ENCODE measurements at places on chromosomes 1 and 21.

- DNase-seq: no peak
Observed at GRCh38 chr1:215523128-215523861, 43.8 kb upstream of the KCTD3 start.

DNA sequence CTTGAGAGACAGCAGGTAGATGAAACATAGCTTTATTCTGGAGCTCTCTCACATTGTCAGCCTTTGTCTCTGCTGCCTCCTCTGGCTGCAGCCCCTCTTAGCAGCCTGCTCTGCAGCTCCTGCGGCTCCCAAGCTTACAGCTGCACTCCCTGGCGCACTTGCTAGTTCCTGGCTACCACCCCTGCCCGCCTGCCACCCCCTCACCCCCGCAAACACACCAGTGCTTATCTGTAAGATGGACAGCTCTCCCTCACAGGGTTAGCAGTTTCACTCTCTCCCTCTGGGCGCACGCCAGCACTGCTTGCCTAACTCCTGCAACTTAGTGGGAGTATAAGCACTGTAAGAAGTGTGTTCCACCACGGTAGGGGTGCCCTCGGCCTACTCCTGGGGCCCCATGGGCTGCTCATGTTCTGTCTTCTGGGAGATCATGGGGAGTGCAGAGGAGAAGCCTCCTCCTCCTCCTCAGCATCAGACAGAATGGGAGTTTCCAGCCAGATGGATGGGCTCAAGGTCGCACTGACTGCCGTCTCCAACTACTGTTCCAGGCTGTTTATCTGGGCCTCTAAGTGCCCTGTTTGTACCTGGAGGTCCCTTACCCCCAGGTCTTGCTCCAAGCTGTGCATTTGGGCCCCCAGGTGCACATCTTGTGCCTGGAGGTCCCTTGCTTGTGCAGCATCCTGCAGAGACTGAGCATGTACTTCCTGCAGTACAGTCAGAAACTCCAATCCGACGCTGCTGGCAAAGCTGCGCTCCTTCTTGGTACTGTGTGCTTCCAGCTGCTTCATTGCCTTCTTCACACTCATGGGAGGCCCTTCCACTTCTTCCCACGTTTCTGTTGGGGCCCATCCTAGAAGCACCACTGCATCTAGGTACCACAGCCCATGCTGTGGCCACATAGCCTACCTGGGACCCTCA is 1388.1 kb downstream of the AMY1C start:
- DNase-seq: no peak

GRCh38 chr1:57164584-57164983 is 198.8 kb upstream of the C8B start:
- no peak for DNase-seq

DNA sequence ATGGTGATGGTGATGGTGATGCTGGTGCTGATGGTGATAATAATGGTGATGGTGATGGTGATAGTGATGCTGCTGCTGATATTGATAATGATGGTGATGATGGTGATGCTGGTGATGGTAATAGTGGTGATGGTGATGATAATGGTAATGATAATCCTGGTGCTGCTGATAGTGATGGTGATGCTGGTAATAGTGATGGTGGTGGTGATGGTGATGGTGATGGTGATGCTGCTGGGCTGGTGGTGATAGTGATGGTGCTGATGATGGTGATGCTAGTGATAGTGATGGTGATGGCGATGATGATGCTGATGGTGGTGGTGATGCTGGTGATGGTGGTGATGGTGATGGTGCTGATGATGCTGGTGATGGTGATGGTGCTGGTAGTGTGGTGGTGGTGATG is 58.4 kb upstream of the IGSF21 start:
- DNase-seq: no peak

GRCh38 chr21:15204140-15204969 is 139.6 kb upstream of the NRIP1 start:
- no peak for DNase-seq

- no peak for DNase-seq
Observed at GRCh38 chr1:236193184-236193583, 50.8 kb downstream of the GPR137B start.

DNA sequence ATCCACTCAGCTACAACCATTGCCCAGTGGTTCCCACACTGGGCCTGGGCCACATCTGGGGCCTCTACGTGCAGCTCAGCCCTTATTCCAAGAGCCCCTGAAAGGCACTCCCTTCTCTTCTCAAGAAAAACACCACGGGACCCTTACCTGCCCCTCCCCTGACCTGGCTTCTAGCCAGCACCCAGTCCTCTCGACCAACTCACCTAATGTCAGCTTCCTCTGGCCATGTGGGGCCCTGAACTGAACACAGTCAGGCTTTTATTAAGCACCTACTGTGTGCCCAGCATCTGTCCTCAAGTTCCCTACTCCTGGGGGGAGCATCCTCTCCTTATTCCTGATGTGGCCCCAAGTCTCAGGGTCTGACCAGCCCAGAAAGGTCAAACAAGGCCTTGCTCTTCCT is 208.4 kb downstream of the MATN1 start:
- no peak for DNase-seq

- DNase-seq: no peak
Observed at GRCh38 chr1:10916991-10917390, 95.5 kb upstream of the TARDBP start.

GRCh38 chr1:43910343-43910742 is 23.3 kb upstream of the ARTN start:
- no peak for DNase-seq

DNA sequence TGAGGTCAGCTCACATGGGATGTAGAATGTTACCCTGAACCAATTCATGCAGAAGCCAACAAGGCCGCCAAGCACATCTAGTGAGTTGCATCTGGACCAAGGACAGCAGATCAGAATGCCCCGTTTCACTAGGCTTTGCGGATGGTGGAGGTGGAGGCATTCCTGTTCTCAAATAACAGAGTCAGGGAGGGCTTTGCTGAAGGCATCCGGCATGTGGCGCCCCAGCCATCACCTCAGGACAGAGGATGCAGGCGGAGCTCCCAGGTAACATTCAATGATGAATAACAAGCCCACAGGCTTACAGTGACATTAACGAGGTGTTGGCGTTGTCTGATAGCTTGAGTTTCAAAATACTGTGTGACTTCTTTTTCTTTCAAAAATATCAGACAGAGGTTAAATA is 476.2 kb downstream of the CAMTA1 start:
- no peak for DNase-seq

GRCh38 chr21:32690085-32690484 is 37.7 kb downstream of the SYNJ1 start:
- DNase-seq: no peak

GRCh38 chr1:243733670-243734307 is 116.3 kb downstream of the AKT3 start:
- no peak for DNase-seq

DNA sequence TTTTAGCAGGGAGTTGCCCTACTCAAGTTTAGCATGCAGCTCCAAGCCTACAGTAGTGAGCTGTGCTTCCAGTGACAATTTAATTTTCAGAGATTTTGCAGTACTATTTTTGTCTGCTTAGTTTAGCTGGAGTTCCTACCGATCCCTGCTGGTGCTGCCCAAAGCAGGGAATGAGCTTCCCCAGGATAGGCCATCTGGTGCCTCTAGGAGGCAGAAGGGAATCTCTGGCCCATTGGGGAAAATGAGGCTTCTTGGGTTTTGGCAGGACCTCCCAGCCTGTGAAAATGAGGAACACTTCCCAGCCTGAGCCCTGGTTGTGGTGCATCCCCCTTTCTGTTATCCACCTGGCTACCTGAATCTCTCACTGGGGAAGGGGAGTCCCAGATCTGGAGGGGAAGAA is 149.2 kb downstream of the RASAL2 start:
- DNase-seq: no peak

- no peak for DNase-seq
Observed at GRCh38 chr1:221137666-221138065, 258.4 kb downstream of the HLX start.

DNA sequence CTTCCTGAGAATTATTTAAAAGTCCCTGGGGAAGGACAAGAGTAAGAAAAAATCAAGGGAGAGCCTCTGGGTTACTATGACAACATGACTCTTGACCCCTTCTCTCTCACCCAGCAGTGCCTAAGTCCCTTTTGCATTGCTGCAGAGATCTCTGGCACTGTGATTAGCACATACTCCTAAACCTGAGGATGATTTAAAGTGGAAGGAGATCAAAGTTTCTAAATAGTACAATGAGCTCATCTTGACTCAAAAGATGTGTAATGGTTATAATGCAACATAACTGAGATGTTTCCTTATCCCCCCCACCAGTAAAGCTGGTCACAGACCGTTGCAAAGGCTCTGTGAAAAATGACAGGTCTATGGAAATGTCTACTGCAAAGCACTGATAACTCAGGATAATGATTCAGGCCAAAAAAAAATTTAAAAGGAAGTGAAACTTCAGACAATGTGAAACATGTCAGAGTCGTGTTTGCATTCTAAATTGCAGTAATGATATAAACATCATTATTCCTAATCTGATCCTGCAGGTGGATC is 519.2 kb downstream of the KIF26B start:
- no peak for DNase-seq

DNA sequence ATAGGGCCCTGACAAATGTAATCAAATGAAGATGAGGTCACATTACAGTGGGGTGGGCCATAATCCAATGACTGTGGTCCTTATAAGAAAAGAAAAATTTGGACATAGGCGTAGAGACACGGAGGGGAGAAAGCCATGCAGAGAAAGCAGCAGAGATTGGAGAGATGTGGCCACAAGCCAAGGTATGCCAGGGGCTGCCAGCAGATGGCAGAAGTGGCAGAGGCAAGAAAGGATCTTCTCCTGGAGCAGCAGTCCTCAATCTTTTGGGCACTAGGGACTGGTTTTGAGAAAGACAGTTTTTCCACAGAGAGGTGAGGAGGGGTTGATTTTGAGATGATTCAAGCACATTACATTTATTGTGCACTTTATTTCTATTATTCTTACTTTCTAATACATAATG is 355.1 kb downstream of the NPHP4 start:
- DNase-seq: no peak

DNA sequence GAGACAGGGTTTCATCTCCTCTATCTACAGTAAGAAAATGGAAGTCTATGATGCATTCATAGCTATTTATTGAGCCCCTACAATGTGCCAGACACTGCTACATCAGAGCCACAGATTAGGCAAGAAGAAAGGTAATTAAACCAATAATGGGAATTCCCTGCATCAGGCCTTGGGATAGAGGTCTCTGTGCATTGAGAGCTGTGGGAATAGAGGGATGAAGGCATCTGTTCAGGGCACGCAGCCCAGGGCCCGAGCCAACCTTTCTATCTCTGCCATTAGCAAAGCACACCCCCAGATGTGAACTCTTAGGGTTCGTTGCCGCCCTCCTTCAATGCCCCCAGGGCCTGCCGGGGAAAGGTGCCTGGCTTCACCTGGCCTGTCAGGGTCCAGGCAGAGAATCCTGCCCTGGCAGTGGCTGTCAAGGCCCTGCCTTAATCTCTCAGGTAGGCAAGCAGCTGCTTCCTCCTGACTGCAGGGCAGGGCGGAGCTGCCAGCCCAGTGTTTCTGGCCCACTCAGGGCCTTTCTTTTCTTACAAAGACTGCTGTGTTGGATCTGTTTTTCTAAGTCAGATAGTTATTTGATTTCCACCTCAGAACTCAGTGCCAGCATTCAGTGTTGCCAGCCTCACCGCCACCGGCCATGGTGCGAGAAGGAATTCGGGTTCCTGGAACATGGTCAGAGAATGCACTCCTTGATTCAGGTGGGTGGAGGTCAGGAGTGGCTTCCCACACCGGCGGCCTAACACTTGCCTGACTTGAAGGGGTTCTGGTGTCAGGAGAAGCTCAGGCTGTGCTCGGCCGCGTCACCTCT is 76.1 kb downstream of the PGM1 start:
- no peak for DNase-seq

GRCh38 chr21:16239659-16240265 is 510.0 kb downstream of the USP25 start:
- DNase-seq: no peak

GRCh38 chr1:156858555-156858956 is 361 bp downstream of the INSRR start:
- no peak for DNase-seq

DNA sequence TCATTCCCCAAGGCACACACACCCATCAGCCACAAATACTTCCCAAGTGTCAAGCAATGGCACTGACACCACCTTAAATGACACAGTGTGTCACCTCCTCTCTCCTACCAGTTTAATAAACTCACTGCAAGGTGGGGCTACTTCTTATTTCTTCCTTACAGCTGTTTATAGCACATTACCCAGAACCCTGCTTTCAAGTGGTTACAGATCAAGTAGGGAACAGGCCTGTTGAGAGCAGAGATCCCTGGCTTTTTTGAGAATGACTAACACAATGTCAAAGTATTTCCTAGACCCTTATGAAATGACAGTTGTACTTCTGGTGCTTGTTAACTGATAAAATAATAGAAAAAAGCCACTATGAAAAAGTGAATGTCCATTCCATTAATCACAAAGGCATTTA is 19.8 kb downstream of the ZBTB17 start:
- no peak for DNase-seq

GRCh38 chr1:115133440-115133839 is 44.1 kb upstream of the TSPAN2 start:
- no peak for DNase-seq

- DNase-seq: no peak
Observed at GRCh38 chr1:3429320-3429719, 25.1 kb upstream of the ARHGEF16 start.

- DNase-seq: no peak
Observed at GRCh38 chr1:16978567-16979474, 1.6 kb downstream of the MFAP2 start.

DNA sequence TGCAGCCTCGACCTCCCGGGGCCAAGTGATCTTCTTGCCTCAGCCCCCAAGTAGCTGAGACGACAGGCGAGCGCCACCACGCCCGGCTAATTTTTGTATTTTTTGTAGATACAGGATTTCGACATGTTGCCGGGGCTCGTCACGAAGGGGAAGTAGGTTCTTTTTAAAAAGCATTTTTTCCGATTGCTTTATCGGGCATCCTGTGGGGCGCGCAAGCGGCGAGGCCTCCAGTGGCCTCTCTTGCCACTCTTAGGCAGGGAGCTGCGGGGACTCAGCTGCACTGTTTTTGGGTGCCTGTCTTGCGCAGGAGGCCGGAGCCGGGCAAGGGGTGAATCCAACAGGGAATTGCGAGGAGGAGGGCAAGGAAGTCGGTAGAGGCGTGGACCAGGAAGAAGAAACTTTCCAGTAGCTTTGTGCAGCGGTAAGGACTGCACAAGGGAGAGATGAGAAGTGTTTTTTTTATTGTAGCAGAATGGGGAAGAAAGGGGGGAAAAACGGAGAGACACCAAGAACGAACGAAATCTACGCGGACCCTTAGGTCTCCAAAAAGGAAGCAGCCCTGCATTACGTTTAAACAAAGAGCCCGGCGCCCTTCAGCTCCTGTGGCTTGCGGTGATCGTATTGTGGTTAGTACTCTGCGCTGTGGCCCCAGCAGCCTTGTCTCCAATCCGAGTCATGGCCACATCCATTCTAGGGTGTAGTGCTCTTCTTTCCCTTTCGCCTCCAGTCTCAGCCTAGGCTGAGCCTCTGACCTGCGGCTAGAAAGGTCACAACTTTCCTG is 164.8 kb downstream of the PPIAL4G start:
- DNase-seq: peak; percentile 36
